ENCODE measurements at places on chromosomes 3 and 15. TPM values are rescaled to one million over a fixed set of nuclear protein-coding genes. Genes with fewer than 3 reads are reported as not detected.

GRCh38 chr3:46893763-46894162 is 16.2 kb downstream of the PTH1R start:
- no peak for DNase-seq

- DNase-seq = no peak
Measured at GRCh38 chr3:105869861-105870755, 1.3 kb upstream of the CBLB start.

DNA sequence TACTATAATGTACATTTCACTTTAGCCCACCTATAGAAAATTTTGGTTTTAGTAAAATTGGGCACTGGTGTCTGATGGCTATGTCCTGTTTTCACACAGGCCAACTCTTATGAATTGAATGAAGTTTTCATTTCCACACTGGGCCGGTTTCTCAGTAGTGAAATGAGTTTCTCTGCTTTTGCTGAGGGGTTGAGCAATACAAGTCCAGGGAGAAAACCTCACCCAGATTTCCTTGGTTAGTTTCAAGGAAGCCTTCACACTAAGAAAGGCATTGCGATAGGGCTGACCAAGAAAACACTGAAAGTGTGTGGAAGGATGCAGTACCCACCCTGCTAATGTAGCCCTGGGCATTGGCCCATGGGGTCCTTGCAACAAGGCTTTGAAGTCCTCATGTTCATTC is 331.5 kb upstream of the CFAP20DC start:
- DNase-seq = no peak

- DNase-seq = no peak
Measured at GRCh38 chr15:101566748-101567488, 77.4 kb upstream of the PCSK6 start.

DNA sequence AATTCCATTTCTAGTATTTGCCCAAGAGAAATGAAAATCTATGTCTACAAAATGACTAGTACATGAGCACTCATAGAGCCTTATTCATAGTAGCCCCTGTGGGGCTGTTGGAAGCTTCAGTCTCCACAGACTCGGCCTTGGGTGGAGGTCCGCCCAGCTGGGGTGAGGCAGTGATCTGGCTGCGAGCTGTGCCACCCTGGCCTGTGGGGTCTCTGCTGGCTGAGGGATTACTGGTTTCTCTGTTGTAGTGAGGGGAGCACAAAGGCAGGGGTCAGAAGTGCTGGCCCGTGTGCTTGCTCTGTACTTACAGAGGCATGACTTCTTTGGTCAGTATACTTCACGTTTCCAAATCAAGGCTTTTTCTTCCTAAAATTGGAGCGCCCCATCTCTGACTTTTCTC is 158.2 kb downstream of the CHDH start:
- no peak for DNase-seq

ELL3 gene
- 0.86 TPM for polyA plus RNA-seq

GRCh38 chr3:2958551-2958950 is 151.6 kb downstream of the IL5RA start:
- DNase-seq = no peak
